ENCODE measurements at places on chromosomes 3 and 15.

- no peak for DNase-seq
These were observed 18.6 kb downstream of the RFTN1 start for GRCh38 chr3:16494814-16495431.

GRCh38 chr3:139715166-139715565 is 37.4 kb upstream of the NMNAT3 start:
- no peak for DNase-seq

DNA sequence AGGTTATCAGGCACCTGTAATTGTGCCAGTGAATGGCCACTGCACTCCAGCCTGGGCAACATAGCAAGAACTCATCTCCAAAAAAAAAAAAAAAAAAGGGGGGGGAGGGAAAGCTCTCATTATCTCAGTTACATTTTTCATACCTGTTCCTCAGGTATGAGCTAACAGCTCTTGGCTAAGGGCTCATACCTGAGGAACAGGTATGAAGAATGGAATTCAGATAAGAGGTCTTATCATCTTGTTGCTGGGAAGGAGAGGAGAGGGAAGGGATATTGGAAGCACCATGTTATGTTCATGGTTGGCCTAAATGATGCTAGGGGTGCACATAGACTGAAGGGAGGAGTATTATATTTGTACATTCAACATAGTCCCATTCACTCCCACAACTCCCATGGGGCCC is 2.6 kb downstream of the SLC15A2 start:
- no peak for DNase-seq

DNA sequence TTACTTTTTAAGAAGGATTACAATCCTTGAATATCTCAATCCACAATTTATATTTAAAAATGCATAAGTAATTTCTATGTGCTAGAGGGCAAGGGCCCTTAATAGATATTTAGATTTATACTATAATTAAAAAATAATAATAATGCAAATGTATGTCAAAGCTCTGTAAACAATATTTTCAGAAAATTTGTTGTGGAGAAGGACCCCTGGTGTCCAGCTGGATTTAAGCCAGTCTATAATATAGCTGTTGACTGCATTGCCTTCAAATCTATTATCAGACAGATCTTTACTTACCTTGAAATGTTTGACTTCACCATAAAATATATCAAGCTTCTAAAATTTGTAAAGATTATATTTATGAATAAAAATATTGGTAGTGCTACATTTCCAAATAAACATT is 65.6 kb downstream of the ZBTB20 start:
- no peak for DNase-seq

- DNase-seq, result no peak
These were observed 265.2 kb upstream of the ZNF385D start for GRCh38 chr3:22016197-22016596.

DNA sequence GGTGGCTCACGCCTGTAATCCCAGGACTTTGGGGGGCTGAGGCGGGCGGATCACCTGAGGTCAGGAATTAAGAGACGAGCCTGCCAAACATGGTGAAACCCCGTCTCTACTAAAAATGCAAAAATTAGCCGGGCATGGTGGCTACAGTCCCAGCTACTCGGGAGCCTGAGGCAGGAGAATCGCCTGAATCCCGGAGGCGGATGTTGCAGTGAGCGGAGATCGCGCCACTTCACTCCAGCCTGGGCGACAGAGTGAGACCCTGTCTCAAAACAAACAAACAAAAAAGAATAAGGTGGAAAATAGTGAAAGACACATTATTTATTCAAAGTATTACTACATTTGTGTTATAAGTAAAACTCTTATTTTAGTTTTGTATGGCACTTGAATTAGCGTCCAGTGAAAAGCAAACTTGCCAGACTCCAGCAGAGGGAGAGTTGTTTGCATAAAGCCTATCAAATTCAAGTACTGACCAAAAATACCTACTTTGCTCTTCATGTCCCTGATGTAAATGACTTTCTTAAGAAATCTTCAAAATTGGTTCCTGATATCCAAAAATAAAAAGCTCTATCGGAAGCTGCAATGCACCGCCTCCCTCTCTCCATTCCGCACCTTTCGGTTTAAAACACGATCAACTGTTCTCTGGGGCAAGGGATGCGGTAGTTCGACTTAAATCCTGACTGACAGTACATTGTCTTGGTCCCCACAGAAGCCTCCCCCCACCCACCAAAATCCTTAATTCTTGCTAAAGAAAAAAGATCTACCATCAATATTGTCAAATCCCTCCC is 1.2 kb downstream of the TRPM7 start:
- DNase-seq, result no peak

GRCh38 chr15:50344006-50344464 is 11.0 kb downstream of the GABPB1 start:
- DNase-seq, result no peak

DNA sequence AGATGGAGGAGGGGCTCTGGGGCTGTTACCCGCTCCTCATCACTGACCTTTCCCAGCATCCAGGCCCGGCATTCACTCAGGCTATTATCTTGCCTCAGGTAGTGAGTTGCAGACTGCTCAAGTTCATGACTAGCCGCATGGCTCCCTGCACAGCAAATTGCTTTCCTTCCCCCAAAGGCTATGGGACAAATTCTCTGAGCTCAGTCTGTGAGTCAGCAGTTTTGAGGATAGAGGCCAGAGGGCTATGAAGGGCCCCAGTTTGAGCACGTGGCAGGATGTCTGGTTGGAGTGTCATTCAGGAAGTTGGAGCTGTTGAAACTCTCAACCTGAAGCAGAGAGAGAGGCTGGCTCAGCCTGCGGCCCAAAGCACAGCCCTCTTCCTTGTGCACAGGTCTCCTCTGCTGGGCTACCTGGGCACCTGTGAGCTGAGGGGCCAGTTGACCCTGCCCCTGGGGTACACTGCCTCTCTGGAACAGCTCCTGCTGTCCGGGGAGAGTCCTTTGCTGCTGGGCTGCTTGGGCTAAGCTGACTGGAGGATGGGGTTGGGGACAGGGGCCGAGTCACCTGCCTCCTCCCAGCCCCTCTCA is 7.9 kb downstream of the FAH start:
- no peak for DNase-seq

GRCh38 chr3:8663177-8664061 is 18.8 kb upstream of the SSUH2 start:
- DNase-seq, result peak; percentile 2

DNA sequence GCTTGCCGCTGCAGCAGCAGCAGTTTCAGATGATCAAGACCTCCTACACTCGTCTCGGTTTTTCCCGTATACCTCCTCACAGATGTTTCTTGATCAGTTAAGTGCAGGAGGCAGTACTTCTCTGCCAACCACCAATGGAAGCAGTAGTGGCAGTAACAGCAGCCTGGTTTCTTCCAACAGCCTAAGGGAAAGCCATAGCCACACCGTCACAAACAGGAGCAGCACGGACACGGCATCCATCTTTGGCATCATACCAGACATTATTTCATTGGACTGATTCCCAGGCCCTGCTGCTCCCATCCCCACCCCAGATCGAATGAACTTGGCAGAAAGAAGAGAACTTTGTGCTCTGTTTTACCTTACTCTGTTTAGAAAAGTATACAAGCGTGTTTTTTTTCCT is 17.6 kb downstream of the CALML4 start:
- DNase-seq, result no peak

DNA sequence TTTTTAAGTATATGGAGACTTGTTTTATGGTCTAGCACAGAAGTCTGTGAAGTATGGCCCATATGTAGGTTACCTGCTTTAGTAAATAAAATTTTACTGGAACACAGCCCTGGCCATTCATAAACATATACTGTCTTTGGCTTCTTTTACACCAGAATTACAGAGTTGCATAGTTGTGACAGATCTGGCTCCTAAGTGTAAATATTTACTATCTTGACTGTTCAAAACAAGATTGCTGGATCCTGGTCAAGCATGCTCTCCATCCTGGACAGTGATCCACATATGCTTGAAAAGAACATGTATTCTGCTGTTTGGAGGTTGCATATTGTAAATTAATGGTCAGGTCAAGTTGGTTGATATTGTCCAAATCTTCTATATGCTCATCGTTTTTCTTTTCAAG is 57.9 kb downstream of the STT3B start:
- DNase-seq, result no peak

- DNase-seq, result no peak
These were observed 60.1 kb downstream of the RASGRF1 start for GRCh38 chr15:79030470-79030869.

DNA sequence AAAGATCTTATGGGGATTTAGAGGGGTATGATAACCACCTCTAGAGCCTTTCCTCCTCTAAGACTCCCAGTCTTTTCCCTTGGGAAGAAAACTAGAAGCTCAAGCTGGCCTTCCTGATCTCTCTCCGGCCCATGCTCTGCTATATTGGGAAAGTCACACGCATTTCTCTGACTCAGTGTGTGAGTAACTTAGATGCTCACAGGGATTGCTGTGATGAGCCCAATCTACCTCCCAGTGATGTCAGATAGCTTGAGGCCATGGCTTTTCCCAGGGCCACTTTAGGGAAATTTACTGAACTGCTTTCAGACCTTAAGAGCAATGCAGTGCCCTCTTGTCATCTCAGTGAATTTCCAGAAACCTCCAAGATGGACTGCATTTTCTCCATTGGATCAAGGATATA is 8.6 kb upstream of the ST8SIA2 start:
- DNase-seq, result no peak

All from stimulated activated CD8-positive, alpha-beta memory T cell treated with anti-CD3 and anti-CD28 coated beads, Interleukin-2, amount 100 ng/mL, for 1 hour (primary cell).